ENCODE measurements at places on chromosomes 2 and 18.

GRCh38 chr2:36952748-36953197 is 13.6 kb downstream of the STRN start:
- DNase-seq: no peak

- DNase-seq: no peak
Observed at GRCh38 chr2:124953921-124954320, 928.8 kb downstream of the CNTNAP5 start.

GRCh38 chr2:182097571-182098164 is 112.0 kb downstream of the PPP1R1C start:
- no peak for DNase-seq

DNA sequence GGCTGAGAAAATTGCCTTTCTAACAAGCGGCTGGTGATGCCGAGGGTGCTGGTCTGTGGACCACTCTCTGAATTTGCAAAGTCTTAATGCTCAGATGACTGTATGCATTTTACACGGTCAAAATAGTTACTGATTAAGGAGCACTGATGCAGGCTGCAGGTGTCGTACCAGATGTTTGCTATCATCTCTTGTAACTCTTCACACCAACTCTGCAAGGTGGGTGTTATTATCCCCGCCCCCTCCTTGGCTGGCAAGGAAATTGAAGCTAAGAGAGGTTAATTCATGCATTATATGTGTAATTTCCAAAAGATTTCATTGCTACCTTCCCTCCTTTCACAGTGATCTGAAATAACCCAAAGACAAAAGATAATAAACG is 13.0 kb upstream of the LBH start:
- DNase-seq: no peak

- no peak for DNase-seq
Observed at GRCh38 chr18:22136395-22136794, 33.0 kb upstream of the GATA6 start.

DNA sequence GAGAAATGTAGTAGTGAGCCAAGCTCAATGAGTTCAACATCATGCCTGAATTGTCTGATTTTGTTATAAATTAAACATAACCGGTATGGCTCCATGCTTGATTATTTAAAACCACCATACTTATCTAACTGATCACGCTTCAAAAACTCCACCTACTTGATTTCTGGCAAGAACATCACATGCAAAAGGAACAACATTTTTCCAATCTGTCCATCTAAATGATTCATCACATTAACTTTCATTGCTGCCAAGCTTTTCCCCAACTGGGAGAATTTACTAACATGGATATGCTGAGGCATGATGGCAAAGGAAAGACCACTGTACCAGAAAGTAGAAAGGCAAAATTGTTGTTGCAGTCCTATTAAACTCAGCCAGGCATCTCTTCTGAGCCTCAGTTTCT is 286.8 kb downstream of the TRIB2 start:
- DNase-seq: no peak

GRCh38 chr18:13562494-13563029 is 163.8 kb downstream of the FAM210A start:
- DNase-seq: peak; percentile 46

DNA sequence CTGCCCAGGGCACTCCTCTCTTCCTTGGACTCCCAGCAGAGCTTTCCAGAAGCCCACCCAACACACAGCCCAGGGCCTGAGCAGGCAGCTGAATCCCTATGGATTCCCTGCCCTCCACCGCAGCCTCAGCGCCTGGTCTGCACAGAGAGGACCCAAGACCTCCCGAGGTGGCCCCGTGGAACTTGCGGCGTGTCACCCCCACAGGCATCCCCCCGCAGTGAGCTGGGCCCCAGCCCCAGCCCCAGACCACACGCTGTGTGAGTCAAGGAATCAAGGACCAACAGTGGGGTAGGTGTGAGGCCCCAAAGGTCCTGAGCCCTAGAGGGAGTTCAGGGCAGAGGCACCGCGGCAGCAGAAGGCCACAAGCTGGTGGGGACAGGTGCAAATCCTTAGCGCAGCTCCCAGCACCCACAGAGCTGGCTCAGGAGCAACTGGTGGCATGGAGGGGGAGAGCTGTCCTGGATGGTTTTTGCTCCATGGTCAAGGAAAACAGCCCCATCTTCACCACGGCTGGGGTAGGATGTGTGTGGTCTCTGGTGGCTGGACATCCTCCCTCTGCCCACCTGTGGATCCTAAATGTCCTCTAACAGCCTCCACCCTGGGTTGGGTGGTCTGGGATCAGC is 8.5 kb downstream of the HS6ST1 start:
- peak; percentile 8 for DNase-seq

DNA sequence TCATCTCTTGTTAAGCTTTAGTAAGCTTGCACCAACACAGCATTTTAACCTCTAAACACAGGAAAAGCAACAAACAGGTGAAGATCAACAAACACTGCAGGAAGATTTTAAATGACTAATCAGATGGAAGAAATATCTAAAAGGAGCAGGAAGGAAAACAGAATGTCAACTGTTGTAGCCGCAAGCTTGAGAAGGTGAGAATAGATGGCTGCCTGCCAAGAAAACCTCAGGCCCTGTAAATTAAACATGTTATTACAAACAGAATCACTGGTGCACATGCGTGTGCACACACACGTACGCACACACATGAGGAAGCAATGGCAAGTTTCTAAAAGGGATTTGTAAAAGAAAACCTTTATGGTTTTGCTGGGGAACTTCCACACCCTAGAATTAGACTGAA is 257.8 kb upstream of the GALNT5 start:
- no peak for DNase-seq

DNA sequence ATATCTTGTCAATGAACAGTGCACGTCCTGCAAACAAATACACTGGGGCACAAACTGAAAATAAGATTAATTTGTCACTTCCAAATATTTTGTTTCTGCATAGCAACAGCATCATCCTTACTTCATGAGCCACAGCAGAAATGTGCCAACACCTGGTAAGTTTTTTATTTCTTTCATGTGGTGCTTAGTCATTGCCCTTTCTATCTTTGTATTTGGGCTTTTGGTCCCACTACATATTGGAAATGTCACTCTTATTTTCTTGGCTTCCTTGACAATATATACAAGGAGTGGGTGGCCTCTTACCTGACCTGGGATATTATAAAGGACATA is 208.0 kb downstream of the RBM43 start:
- no peak for DNase-seq

DNA sequence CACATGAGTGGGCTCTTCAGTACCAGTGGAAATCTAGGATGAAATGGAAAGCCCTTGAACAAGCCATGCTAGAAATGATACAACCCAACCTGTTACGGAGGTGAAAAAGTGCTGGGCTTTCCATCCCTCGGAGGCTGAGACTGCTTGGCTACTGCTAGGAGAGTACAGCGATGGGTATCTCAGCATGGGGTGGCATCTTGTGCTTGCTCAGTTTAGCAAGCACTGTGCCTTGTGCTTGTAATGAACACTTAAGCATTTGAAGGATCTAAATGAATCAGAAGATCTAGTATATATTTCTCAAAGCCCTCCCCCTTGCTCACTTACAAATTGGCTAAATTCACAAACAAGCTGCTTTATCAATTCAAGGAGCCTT is 44.3 kb upstream of the EHBP1 start:
- DNase-seq: no peak

DNA sequence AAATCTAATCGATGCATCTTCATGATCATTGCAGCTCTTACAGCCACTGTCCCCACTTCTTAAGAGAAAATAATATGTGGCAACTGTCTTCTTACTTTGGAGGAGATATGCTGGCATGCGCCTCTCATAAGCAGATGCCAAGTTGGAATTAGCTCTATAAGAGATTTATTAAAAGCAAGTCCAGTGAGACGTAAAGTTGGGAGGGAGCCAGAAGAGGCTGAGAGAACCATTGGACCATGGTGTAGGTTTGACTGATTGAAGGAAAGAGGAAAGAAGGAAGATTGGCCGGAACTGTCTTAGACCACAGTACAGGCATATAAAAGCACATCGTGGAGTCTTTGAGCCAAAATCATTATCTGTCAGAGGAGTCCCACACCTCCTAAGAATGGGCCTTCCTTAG is 265.7 kb upstream of the ZC3H15 start:
- DNase-seq: no peak

DNA sequence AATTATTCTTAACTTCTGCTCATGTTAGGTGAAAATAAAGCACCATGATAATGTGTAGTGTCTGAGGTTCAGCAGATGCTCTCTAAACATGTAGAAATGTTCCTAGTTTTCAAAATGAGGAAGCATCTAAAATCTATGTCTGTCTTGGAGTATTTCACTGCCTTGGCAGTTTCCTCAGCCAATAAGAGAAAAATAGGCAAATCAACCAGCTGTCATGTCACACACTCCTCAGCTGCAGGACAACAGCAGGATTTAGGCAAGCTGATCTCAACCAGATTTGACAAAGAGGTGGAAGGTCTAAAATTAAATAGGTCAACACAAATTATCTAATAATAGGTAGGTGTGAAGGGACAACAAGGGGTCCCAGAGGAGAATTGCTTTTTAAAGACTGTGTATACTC is 164.1 kb upstream of the BOD1L2 start:
- no peak for DNase-seq

DNA sequence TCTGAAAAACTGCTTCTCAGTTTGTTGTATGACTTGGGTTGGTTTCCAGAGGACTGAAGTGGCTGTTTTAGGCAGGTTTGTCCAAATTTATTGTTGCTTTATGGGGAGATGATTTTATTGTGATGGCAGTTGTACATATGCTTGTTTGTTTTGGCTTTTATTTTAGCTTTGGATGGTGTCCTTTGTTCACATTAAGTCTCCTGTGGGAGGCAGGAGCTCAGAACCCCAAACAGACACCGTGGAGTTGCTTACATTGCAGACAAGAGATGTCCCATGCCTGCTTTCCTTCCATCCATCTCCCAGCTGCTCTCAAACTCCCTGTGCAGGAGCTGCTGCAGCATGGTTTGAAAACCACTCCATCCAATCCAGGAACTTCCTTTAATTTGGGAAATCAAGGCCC is 414.7 kb downstream of the LPIN1 start:
- no peak for DNase-seq

GRCh38 chr2:219174146-219174545 is 2.6 kb downstream of the CNPPD1 start:
- DNase-seq: no peak

DNA sequence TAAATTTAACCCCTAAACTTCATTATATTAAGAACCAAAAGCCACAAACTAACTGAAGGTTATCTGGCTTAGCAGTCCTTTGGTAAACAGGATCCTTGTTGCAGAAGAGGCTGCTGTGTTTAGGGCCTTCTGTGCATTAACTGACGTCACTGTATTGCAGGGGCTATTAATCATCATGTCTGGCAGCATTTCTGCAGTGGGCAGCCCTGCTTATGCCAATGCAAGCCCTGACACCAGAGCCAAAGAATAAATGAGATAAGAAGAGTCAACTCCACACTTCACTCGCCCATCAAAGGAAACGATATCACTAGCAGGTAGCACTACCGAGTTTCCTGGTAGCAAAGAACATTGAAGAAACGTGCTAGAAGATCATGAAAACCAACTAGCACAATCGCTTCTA is 110.6 kb downstream of the PLEKHM3 start:
- DNase-seq: no peak

DNA sequence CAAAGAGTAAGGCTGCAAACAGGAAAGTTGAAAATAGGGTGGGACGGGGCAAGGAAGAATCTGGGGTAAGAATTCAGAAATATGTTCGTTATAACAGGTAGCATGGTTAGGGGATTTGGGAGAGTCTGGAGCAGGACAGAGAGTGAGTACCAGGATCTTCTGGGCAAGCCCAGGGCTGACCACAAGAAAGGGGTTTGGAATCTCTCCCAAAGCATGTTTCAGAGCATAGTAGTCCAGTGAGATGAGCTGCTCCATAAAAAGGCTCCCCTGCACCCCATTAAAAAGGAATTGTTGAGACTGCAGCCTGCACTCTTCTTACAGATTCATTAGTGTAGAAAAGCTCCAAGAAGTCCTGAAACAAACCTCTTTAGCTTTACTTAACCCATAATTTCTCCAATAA is 291.1 kb downstream of the MTX2 start:
- no peak for DNase-seq

DNA sequence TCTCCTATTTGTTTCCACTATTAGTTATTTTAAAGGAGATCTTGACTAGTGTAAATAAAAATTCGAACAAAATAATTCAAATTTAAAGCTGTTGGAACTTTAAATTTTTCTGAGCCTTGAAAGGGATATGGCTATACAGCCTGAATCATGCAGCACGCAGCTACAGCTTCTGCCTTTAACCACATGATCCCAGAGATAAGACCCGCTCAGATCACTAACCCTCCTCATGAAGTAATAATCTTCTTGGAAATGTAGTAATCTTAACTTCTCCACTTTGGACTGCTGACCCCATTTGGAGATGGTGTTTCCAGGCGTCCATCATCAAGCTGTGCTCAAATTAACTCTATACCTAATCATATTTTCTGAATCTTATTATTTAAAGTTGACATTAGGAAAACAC is 336.6 kb downstream of the DSC3 start:
- no peak for DNase-seq

DNA sequence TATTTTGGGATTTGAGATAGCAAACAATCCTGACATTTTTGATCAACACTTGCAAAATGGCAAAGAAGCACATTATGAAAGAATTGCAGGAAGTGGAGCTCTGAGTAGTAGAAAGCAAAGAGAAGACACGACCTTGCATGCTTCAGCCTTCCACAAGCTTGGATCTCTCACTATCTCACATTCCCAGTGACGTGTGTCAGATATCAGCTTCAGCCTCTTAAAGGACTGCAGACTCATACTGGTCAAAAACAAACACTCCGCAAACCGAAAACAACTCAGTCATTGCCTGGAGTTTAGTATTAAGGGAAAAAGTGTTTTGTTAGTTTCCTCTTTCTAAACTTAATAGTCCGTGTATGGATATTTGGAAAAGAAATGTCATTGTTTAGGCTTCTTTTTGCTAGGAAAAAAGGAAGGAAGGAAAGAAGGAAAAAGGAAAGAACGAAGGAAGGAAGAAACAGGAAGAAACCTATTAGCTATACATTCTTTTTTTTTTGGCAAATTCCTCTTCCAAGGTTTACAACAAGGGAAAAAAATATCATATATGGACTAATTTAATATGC is 32.6 kb upstream of the SLC40A1 start:
- DNase-seq: peak; percentile 71

DNA sequence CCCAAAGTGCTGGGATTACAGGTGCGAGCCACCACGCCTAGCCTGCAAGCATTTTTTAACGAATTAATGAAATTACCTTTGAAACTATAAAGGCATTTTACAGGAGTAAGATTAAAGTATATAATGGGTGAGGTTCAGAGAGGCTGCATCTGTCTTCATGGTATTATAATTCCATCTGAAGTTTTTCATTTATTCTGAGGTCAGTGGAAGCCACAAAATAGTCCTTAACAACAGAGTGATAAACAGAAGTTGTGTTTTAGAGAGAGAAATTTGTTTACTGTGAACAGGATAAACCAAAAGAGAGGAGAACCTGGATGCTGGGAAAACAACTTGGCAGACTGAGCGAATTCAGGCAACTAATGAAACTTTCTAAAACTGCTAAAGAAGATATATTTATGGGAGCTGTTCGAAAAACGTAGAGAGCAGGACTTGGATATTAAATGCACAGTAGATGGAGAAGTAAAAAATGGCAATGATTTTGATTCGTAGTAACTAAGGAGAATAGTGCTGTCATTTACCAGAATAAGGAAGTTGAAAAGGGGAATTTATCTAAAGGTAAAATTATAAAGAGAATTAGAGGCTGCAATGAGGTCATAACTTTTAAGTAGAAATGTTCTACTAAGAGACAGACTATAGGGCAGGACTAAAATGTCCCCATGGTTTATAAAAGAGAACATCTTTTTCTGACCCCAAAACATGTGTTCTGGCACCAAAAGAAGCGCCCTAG is 37.9 kb upstream of the ITGA4 start:
- DNase-seq: no peak

GRCh38 chr2:54665436-54665856 is 58.0 kb upstream of the EML6 start:
- no peak for DNase-seq

GRCh38 chr18:77168811-77169311 is 36.3 kb upstream of the MBP start:
- DNase-seq: no peak

Measured in heart right ventricle (tissue), 16 donors.